ENCODE measurements at places on chromosomes 5 and 9.

GRCh38 chr9:130973686-130974281, 34.7 kb upstream of the FIBCD1 start:
- DNase-seq = no peak

- no peak for DNase-seq
Observed at GRCh38 chr9:117470902-117471301, 56.0 kb upstream of the ASTN2 start.

- no peak for DNase-seq
Observed at GRCh38 chr9:70485273-70485858, 70.9 kb upstream of the KLF9 start.

DNA sequence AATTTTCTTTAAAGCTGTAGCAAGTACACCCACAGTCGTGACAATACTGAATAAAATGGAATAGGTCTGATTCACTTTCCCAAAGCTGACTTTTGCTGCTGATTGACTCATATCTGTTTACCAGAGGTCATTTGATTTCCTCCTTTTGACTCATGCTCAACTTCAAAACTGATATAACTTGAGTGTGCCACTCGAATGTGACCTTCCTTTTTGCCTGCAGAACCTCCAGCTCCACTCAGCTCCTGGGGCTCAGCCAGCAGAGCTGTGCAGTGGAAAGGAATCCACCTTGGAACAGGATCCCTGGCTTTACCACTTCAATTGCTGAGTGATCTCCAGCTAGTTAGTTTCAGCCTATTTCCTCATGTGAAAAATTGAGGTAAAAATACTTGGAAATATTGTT, 84.1 kb downstream of the FEM1C start:
- no peak for DNase-seq

- no peak for DNase-seq
Observed at GRCh38 chr9:98218562-98219363, 26.3 kb upstream of the CORO2A start.

- DNase-seq = no peak
Observed at GRCh38 chr5:96572864-96573512, 89.2 kb upstream of the CAST start.

DNA sequence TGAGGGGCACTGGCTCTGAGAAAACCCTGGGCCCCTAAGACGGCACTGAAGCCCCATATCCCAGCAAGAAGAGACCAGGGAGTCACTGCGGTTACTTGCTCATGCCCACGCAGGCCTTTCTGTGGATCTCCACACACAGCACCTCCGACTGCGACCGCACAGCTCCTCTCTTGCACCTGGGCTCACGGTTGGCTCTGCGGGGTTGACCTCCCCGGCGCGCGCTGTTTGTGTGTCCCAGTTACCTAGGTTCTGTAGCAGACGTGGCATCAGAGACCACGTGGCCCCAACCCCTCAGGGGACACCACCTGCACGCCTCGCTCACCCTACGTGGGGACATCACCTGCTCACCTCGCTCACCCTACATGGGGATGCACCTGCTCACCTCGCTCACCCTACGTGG, 12.7 kb downstream of the LPCAT1 start:
- no peak for DNase-seq

GRCh38 chr9:69276775-69277174, 48.2 kb upstream of the ENTREP1 start:
- DNase-seq = no peak

- no peak for DNase-seq
Observed at GRCh38 chr5:56112526-56113121, 117.9 kb upstream of the IL6ST start.

- DNase-seq = no peak
Observed at GRCh38 chr9:135188681-135189151, 101.2 kb downstream of the OLFM1 start.

DNA sequence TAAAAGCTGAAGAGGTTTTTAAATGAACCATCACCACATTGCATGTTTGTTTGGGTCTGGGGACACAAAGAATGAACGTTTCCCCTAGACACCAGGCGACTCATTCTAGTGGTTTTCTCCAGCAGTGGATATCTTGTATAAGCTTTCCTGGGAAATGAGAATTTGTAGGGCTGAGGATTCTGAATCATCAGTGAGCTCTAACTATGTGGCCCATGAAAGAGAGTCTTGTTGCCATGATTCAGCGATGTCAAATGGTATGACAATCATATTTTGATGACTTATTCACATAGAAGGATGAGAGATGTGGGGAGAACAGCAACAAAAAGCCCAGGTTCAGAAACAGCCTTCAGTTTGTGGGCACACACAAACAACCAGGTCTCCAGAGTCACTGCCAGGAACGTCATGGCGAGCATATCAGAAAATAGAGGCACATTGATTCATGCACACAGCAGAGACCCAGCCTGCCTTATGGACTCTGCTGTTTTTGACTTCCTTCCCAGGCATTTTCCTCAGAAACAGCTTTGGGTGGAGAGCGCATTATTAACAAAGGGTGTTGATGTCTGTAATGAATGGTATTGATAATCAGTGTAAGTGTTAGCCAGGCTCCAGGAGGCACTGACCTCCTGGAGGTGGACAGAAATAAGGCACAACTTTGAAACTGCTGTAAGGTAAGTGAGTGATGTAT, 13.3 kb downstream of the ZNF474 start:
- DNase-seq = no peak

- no peak for DNase-seq
Observed at GRCh38 chr5:31096238-31096865, 97.1 kb upstream of the CDH6 start.

All from central memory CD4-positive, alpha-beta T cell (primary cell).